ENCODE measurements at places on chromosomes 2 and 18.

DNA sequence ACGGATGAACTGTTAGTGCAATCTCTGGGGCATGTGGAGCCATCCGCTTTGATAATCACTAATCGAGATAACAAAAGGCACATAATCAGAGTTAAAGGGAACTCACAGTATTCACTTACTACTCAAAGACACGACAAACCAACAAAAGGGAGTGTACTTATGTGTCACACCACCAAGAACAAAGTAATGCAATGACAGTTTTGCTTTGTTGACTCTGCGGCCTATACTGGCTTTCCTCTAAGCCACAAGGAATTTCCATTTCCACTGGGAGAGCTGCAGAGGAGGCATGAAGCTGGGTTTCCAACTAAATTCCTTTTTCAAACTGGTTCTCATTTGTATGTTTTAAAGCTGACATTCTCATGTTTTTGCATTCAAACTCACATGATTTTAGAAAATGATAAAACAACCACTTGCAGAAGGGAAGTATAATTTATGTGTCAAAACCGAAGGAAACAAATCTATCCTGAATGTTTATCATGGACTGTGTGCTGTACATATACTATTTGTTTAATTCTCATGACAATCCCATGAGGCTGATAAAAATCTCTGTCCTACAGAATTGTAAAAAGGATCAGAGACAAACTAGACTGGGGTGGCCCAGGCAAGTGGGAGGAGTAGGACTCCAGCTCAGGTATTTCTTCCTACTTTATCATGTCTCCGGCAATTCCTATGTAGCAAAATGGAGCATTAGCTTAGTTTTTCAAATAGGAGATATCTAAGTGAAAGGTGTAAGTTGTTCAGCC, 149.6 kb upstream of the SMAD7 start:
- no peak for DNase-seq

GRCh38 chr18:9608298-9608697, 6.1 kb downstream of the PPP4R1 start:
- no peak for DNase-seq

DNA sequence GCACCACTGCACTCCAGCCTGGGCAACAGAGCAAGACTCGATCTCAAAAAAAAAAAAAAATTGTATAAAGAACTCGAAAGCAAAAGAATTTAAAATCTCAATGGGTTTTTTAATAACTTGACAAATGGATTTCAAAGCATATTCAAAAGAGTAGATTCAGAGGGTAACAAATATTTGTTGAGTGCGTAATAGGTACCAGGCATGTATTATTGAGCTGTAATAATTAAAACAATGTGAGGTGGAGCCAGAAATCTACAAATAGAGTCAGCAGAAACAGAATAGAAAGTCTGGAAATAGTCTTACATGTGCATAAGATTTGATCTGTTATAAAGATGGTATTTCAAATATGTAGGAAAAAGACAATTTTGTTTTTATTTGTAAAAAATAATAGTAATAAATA, 19.1 kb upstream of the RAB11FIP5 start:
- no peak for DNase-seq

- no peak for DNase-seq
Measured at GRCh38 chr2:55490554-55490953, 29.0 kb upstream of the CFAP36 start.

DNA sequence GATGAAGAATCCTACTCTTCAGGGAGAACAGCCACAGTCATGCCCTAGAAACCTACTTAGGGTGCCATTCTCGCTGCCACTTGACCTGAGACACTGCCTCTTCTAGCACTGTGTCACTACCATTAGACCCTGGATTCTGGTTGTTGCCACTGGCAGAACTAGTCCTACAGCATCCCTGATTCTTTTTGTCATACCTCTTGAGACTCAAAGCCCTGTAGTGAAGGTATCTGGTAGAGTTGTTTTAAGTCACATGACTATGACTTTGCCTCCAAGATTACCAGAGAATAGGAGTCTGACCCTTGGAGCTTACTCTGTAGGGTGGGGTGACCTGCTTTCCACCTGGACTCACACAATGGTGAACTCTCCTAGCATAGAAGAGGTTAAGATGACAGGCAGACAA, 296.7 kb downstream of the TNS1 start:
- no peak for DNase-seq

DNA sequence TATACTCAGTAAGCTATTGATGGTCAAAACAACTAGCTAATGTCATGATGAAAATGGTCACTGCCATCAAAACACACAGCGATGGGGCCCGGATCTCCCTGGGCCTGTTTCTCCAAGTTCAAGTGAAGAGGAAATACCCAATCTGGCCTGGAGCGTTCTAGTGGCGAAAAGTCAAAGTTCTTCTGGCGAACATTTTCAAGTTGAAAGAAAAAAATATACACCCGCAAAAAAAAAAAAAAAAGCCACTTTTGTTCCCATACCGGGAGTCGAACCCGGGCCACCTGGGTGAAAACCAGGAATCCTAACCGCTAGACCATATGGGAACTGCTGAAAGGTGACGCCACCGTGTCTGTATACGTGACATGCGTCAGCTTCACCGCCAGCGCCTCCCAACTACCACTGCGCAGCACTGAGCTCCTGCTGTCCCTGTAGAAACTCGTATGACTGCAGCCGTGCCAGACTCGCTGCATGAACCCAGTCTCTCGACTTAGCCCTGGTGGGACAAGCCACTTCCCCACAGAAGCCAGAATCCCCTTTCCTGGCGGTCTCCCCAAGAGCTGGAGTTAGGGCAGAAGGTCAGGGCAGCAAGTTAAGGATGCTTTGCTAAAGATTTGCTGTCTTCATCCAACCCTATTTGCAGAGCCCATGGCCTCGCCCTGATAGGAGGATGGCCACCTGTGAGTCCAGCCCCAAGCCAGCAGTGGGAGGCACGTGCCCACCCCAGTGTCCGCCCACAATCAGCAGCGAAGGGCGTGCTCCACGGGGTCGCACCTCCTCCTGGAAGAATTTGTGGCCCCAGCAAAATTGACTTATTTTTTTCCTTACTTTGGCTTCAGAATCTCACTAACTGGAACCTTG, 5.6 kb upstream of the IMP4 start:
- DNase-seq: no peak

DNA sequence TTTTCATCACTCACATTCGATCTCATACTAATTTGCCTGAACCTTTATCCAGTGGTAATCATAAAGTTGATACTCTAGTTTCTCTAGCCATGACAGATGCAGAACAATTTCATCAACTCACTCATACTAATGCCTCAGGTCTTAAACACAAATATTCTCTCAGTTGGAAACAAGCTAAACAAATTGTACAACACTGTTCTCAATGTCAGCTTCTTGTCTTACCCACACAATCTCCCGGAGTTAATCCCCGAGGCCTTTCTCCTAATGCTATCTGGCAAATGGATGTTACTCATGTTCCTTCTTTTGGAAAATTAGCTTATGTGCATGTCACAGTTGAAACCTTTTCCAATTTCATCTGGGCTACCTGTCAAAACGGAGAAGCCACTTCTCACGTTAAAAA, 11.5 kb upstream of the CNOT11 start:
- DNase-seq: no peak

- no peak for DNase-seq
Measured at GRCh38 chr18:60987963-60988362, 345.3 kb upstream of the CDH20 start.
